ENCODE measurements at places on chromosomes 7 and 10.

- no peak for DNase-seq
Measured at GRCh38 chr10:98287321-98287720, 19.3 kb upstream of the LOXL4 start.

DNA sequence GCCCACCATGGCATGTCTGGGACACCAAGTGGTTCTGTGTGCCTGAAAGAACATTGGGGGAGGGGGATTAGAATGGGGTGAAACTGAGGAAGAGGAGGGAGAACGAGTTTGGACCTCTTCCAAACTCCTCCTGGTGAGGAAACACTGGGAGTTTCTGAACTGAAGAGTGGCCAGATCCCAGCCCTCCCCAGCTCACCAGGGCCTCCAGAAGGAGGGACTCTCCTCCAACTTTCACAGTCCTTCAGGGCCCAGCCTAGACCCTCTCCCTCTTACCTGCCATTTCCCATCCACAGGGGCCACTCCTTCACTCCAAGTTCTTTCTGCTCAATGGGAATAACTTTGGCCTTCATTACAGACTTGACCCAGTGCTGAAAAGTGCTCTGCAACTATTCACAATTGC lies 132.0 kb upstream of the FOXK1 start:
- no peak for DNase-seq

- no peak for DNase-seq
Measured at GRCh38 chr7:84546403-84546802, 351.8 kb upstream of the SEMA3A start.

DNA sequence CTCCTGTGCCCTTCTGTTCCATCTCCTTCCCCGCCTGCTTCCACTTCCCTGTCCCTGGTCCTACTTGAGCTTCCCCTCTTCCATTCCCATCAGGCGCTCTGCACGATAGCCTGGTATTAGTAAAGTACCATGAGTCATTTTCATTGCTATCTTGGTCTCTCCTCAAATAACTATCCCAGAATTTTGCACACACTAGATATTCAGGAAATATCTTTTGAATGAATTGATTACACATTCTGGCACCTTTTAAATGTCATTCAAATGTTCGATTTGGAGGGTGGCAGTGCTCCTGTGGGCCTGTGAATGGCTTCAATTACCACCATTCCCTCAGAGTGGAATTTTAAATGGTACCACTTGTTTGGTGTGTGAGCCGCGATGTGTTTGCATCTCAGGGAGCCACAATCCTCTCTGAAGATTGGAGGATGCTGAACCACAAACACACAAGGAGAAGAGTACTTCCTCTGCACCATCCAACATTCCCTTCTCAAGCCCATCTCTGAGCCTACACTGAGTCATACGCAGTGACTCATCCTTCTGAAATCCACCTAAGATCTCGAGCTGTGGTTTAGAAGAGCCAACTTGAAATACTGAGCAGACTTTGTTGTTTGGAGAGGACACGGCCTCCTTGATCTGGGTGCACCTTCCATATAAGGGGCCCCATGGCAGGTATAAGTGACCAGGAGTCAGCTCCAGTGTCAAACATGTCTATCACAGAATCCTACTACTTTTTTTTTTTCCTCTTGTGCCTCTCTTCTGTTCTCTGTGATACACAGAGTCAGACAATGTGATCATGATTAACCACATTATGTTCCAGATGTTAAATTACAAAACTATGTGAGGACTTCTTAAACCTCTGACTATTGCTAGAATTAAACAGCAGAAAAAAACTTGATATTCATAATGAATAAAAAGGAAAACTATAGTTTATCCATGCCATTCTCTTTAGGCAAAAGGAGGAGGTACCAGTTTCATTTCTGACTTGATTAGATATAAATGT lies 81.9 kb downstream of the BMPER start:
- DNase-seq: no peak

- peak; percentile 32 for DNase-seq
Measured at GRCh38 chr7:12685550-12685949, 1.9 kb upstream of the ARL4A start.

DNA sequence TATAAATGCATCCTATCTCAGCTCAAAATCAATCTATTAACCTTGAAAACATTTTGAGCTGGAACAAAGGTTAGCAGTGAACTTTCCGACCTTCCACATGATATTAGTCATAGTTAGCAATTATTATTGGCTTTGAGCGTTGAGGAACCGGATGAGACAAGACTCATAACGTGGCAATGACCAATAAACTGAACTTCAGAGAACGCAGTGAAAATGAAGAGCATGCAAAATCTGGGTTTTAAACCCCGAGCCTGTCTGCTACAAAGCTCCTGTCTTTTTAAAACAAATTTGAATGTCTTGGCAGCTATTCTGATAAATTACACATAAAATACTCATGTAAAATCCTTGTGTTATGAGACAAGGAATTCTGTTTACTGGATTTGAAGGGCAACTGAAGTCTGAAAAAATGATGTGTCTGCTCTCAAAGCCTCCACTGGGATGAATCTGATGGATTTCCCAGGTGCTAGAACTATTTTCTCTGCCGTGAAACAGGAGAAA lies 74.7 kb upstream of the ITGB1 start:
- DNase-seq: no peak

- peak; percentile 56 for DNase-seq
Measured at GRCh38 chr10:71396711-71397295, at the start of gene CDH23. Gene CDH23 (plus strand): TSS chr10:71396920. CDS start chr10:71439832, 42,912 bp downstream.

DNA sequence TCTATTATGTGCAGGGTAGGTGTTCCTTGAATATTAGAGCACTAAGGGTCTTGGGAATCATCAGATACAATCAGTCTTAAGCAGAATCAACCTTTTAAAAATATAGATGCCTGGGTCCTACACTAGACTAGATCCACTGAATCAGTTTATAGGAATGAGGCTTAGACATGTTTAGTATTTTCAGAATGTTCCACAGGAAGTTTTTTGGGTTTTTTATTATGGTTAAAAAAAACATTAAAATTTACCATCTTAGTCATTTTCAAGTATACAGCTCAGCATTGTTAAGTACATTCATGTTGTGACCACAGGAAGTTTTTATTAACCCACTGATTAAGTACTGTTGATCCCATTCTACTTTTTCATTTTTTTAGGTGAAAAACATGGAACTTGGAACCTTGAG lies 135.7 kb downstream of the LCOR start:
- no peak for DNase-seq
